ENCODE measurements at places on chromosomes 6 and 20.
A peak's percentile ranks its signal among the peaks of the same experiment; 100 is the strongest.

- no peak for DNase-seq
Observed at GRCh38 chr6:165662749-165663376, at the start of gene PDE10A. Gene PDE10A (minus strand): TSS chr6:165663241. CDS start chr6:165662811, 430 bp downstream.

DNA sequence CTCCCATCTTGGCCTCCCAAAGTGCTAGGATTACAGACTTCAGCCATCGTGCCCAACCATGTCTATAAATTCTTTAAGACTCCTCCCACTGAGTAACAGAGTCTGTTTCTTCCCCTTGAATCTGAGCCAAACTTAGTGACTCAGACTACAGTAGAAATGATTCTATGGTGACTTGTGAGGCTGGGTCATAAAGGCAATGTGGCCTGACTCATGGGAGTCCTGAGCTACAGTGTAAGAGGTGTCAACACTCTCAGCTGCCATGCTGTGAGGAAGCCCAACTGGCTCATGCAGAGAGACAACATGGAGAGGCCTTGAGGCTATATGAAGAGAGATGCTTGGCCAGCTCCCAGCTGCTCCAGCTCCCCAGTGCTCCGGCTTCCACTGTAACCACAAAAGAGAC, 5.2 kb upstream of the NRSN2 start:
- no peak for DNase-seq

DNA sequence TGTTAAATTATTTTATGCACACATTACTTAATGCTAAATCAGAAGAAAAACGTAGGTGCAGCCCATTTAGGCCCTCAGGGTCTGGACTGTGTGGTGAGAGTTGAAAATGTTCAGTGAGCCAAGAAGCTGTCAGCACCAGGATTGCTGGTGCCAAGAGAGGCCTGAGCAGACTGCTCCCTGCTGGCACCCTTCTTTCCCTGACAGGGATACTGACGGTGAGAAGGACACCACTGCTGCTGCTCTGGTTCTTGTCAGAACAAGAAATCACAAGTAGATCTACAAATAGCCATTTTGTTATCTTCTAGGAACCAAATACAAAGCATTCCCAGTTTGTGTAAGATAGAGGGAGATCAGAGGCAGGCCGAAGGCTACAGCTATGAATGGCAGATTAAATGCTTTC, 48.7 kb upstream of the CRISP1 start:
- no peak for DNase-seq

GRCh38 chr6:167806061-167806700, 20.5 kb upstream of the AFDN start:
- no peak for DNase-seq

DNA sequence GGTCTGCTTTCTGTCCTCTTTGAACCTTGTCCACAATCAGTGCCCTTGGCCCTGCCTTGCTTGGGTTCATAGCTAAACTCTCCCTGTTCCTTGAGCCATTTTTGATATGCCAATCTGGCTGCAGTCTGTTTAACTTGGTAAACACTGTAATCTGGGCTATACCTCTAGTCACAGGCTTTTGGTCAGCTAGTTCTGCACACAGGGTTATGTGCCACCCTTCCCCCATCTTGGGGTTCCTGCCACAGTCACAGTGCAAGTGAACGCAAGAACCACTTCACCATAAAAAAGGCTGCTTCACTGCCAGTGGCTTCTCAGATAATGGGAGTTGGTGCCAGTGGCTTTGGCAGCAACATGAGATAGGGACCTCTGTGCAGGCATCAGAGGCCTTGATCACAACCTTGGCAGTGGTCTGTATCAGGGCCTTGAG, 10.9 kb upstream of the ATRN start:
- no peak for DNase-seq

- DNase-seq: no peak
Observed at GRCh38 chr6:139841794-139842215, 467.4 kb upstream of the CITED2 start.

DNA sequence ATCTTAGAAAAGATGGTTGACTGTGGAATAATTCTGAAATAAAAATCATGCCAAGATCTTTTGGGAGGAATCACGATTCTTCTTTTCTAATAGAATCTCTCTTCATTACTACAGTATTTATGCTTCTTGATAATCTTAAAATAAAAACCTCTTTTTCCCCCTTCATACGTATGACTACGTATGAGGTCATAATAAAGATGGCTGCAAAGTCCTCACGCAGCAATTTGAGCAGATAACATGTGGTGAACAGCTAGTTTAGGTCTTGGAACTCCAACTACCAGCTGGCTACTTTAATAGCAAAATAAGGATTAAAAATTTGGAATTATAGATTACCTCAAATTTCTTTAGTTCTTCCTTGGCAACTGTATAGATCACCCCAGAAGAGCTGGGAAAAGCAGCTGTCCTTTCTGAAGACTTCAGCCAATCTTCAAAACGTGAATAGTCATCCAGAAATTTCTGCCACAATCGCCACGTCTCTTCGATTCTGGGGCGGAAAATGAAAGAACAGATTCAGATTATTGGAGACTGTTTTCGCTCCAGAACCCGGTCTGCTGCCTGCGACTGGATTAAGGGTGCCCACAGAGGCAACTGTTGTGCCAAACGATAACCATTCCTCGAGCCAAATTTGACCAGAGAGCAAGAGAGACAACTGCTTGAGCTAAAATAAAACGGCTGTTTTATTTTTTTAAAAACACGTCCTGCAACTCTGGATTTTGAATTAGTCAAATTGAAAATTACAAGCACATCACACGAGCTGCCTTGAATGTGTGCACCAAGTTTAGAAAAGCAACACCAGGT, 347.3 kb downstream of the ESR1 start:
- DNase-seq: no peak

DNA sequence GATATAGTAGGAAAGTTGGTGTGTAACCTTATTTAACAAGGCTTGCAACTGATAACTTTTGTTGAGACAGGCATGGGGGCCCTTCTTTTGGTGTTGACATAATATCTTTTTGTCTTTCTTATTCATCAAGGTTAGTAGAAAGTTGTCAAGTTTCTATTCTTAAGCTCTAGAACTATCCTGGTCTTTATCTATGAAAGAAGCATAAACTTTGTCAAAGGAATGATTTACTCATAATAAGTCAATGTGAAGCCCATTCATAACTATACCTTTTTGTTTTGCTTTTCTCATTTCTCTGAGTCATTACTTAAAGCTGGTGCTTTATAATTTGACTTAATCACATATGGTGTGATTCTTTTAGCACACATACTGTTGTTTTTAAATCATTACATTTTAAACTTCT, 312.4 kb downstream of the UTRN start:
- DNase-seq: no peak

GRCh38 chr20:53654932-53655624, 61.4 kb upstream of the ZNF217 start:
- DNase-seq: no peak

GRCh38 chr6:108501559-108501958, 59.2 kb upstream of the FOXO3 start:
- no peak for DNase-seq

DNA sequence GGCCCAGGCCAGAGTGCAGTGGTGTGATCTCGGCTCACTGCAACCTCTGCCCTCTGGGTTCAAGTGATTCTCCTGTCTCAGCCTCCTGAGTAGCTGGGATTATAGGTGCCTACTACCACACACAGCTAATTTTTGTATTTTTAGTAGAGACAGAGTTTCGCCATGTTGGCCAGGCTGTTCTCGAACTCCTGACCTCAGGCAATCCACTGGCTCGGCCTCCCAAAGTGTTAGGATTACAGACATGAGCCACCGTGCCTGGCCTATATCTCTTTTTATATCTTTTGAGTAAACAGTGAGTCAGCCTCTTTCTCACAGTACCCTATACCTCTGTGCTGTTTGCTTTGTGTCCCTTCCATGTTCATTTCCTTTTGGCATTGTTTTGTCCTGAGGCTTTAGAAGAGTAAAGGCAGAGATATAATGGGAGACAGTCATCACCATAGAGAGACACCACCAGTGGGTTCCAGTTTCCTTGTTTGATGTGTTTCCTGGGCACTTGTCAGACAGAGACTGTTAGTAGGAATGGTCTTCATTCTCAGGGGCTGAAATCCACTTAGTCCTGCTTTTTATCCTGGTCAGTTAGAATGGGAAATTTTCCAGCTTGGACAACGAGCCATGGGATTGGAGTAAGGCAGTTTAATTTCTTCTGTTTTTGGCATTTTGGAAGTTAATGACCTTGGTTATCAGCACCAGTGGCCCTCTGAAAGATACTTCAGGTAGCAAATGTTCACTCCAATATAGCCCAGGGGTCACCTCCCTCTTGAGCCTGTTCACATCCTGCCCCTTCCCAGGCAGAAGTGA, 32.2 kb upstream of the ASXL1 start:
- DNase-seq: no peak

DNA sequence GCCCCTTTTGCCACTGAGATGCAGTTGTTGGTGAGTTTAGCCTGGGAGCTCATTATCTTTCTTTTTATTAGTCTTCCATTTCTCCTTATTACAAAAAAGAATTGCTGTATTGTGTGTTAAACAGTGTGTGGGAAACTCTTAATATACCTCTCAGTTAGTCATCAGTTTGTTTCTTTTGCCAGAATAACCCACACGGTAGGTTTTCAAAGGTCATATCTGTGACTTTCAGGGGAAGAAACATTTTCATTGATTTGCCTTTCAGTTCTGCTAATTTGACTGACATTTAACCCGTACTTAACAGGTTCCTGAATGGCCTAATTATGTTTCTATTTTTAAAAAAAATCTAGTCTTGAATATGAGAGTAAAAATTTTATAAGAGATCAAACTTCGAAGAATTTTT, 145.3 kb downstream of the KHDC1L start:
- DNase-seq: no peak

GRCh38 chr6:14640631-14641030, 523.1 kb downstream of the CD83 start:
- DNase-seq: no peak

DNA sequence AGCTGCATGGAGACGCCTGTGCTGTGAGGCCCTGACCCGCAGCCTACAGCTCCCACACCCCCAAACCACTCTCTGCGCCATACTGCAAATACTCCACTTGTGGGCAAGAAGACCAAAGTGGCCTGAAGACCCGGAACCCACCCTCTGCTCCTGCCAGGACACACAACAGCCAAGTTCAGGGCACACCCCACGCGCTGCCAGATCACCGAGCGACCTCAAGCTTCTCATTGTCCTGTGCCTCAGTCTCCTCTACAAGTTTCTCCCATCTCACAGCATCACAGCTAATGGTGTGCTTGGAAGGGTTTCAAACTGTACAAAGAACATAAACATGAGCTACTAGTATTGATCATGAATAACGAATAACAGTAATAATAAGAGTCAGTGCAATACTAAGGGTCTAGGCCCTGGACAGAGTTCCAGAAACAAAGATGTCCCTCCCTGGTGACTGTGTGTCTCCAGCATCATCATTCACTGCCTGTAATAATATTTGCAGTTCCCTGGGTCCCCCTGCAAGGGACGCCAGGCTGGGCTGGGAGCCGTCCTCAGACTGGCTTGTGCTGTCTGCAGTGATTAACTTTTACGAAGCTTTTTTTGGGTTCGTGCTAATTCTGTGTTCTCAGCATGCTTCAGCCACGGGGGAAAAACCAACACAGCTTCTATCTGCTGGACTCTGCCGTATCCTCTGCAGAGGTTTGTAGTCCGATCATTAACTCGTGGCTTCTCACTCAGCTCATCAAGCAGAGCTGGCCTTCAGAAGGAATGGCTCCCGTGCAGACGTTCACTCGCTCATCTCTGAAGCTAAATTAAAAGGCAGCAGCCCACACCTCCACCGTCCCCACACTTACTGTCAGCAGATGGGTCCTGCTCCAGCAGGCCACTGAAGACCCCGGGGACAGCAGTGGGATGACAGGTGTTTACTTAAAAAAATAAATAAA, 81.6 kb upstream of the MPC1 start:
- no peak for DNase-seq

- DNase-seq: no peak
Observed at GRCh38 chr20:59703046-59703445, 98.7 kb downstream of the PHACTR3 start.

GRCh38 chr6:16759646-16760515, 1.4 kb downstream of the ATXN1 start:
- peak; percentile 64 for DNase-seq

DNA sequence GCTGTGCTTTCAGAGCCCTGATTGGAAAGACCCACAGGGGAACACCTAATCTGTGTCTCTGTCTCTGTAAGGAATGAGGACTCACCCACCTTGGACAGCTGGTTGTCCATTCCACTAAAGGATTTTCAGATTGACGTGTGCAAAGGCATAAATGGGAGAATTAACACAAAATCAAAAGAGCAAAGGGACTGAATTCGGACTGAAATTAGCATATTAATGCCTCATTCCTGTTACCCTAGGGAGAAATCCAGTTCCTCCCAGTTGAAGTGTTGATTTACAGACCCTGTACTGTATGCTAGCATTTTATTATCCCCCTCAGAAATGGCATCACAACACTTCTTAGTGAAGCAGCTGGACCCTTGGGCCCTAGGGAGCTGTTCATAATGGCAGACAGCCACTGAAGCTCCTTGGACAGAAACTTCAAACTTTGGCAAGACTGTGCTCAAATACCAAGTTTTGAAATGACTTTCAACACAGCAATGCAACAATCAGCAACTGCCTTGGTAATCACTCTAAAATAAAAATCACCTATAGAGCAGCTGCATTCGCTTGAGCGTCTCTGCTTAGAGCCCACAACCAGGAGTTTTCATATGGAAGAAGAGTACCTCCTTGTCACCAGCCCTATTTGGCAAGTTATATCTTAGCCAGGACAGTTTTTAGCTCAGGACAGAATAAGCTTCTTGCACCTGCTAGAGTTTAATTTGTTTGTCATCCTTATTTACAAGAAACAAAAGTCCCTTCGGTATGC, 118.1 kb downstream of the TRDN start:
- no peak for DNase-seq

DNA sequence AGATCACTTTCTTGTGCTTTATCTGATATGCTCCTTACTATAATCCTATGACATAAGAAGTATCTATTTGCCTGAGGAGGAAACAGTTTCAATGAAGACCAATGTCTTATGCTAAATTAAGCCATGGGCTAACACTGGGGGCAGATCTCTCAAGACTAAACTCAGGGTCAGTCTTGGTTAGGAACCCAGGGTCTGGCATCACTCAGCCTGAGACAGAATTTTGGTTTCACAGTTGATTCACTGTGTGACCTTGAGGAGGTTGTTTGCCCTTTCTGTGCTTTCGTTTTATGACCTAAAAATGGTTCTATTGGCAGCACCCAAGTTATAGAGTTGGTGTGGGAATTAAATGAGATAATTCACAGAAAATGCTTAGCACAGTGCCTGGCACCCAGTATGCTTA, 4.9 kb upstream of the BCAS1 start:
- DNase-seq: no peak

- DNase-seq: no peak
Observed at GRCh38 chr6:16730738-16731477, 30.4 kb downstream of the ATXN1 start.

Measured in bone marrow (tissue), 2 donors.